ENCODE measurements at places on chromosomes 5 and 9. TPM values are rescaled to one million over a fixed set of nuclear protein-coding genes. Genes with fewer than 3 reads are reported as not detected.
A peak's percentile ranks its signal among the peaks of the same experiment; 100 is the strongest.

BHMT2 gene
- 0.72 TPM for total RNA-seq

GRCh38 chr9:92774274-92774673 lies 9.6 kb upstream of the BICD2 start:
- ATAC-seq, result peak; percentile 76

IER5L gene
- 8.1 TPM for total RNA-seq

HMGXB3 gene
- total RNA-seq, result 13.4 TPM
